OCI-LY7 (cell line): ENCODE measurements at places on chromosomes 4 and X.
A peak's percentile ranks its signal among the peaks of the same experiment; 100 is the strongest.

GRCh38 chr4:156186111-156186510, 232.4 kb upstream of the CTSO start:
- DNase-seq, result no peak

DNA sequence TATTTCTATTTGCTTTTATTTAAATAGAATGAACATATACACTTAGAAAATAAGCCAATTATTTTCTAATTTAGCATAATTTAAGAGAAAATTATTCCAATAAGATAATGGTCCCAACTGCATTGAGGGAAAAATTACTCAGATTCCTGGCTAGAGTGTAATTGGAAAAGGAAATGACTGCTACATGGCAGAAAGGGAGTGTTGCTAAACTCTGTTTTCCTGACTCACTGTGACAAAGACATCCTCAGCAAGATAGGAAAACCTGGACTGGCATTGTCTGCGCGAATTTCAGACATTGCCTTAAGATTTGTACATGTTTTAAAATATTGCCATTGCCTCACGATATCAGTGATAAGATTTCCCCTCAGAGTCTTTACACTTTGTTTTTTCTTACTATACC, 8.2 kb downstream of the TNIP3 start:
- no peak for DNase-seq

DNA sequence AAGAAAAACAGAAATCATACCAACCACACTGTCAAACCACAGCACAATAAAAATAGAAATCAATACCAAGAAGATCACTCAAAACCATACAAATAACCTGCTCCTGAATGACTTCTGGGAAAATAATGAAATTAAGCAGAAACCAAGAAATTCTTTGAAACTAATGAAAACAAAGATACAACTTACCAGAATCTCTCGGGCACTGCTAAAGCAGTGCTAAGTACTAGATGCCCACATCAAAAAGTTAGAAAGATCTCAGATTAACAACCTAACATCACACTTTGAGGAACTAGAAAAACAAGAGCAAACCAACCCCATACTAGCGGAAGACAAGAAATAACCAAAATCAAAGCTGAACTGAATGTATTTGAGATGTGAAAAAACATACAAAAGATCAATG, 33.2 kb downstream of the AWAT2 start:
- no peak for DNase-seq

- no peak for DNase-seq
Measured at GRCh38 chrX:136476501-136476900, 11.2 kb upstream of the BRS3 start.

DNA sequence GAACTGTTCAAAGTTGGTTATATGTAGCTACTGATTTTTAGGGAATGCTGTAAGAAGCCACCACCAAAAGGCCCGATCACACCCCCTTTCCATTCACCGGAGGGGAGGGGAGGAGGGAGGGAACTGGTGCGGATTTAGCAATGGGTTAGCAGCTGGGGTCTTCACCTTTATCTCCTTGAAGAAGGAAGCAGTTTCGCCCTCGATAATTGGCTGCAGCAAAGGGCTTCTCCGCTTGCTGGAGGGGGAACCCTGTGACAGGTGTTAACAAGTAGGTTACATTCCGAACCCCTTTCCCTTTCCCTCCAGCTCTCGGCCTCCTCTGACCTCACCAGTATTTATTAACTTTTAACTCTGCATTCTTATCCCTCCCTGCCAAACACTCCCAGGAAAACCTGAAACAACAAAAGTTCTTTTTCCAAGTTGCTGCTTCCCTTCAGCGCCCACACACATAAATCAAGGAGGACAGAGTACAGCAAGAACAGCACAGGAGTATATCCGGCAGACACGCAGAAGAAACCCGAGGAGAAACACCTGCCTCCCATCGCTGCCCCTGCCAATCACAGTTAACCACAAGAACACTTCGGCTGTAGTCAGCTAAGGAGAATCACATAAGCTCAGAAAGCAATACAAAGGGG, 39.8 kb upstream of the NAP1L5 start:
- no peak for DNase-seq

DNA sequence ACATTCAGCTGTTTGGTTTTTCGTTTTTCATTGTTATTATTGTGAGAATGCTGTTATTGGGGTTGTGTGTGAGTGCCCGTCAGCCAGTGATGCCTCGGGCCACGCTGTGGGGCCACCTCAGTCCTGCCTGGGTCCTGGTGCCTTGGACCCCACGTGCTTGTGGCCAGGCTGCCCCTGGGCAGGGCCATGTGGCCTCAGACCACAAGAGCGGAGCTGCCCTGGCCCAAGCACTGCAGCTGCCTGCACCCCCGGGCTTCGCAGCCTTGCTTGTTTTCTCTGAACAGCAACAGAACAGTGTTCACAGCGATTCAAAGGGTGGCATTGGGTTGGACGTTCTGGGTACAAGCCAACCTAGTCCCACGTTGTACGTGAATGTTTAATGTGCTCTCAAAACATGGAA, 56.9 kb downstream of the CPLX1 start:
- DNase-seq, result no peak

DNA sequence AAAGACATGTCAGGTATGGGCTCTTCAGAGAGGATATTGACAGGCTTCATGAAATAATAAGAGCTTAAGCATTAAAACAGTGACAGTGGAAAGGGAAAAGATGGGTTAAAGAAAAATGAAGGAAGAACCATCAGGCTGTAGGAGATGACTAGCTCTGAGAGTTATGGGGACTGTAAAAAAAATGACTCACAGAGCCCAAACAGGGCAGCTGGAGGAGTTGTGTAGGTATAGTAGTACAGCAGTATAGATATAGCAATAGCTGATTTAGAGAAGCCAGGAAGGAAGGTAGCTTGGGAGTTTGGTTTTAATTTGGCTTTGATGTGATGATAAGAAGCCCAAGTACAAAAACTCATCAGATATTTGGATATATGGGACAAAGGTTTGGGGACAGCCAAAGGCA, 66.6 kb downstream of the FREM3 start:
- no peak for DNase-seq

- no peak for DNase-seq
Measured at GRCh38 chr4:169258141-169258540, 12.6 kb downstream of the SH3RF1 start.

DNA sequence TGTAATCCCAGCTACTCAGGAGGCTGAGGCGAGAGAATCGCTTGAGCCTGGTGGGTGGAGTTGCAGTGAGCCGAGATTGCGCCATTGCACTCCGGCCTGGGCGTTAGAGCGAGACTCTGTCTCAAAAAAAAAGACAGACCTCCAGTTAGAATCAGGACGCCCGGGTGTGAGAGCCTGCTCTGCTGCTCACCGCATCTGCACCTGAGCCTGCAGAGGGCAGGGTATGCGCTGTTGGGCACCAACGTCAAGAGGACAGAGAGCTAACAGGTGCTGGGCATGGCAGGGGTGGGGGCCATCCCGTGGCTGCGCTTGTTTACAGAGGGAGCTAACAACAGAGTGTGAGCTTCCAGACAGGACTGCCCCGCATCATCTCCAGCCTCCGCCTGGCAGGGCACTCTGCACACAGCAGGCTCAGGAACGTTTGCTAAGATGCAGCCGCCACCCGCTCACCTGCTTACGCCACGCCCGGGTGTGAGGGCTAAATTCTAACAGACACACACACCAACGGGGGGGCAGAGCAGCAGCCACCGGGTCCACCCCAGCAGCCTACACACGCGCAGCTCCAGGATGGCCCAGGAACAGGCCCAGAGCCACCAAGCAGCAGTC, 50.0 kb upstream of the CPLX1 start:
- DNase-seq, result no peak

- peak; percentile 35 for DNase-seq
Measured at GRCh38 chrX:130109429-130110378, 593 bp downstream of the ELF4 start.

GRCh38 chr4:7156328-7156727, 36.0 kb upstream of the SORCS2 start:
- DNase-seq, result no peak

- no peak for DNase-seq
Measured at GRCh38 chr4:86543560-86544309, 50.4 kb upstream of the PTPN13 start.

DNA sequence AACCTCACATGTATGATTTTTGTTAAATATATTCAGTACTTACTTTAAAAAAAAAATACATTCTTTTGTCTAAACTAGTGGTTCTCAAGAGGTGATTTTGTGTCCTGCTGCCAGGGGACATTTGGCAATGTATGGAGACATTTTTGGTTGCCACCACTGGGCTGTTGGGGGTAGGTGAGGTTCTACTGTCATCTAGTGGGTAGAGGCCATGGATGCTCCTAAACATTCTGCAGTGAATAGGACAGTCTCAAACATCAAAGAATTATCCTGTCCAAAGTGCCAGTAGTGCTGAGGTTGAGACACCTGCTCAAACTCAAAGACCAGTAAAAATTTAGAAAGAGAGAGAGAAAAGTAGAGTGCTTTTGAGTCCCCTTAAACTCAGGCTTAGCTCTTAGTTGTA, 32.9 kb upstream of the PGM2 start:
- peak; percentile 39 for DNase-seq

DNA sequence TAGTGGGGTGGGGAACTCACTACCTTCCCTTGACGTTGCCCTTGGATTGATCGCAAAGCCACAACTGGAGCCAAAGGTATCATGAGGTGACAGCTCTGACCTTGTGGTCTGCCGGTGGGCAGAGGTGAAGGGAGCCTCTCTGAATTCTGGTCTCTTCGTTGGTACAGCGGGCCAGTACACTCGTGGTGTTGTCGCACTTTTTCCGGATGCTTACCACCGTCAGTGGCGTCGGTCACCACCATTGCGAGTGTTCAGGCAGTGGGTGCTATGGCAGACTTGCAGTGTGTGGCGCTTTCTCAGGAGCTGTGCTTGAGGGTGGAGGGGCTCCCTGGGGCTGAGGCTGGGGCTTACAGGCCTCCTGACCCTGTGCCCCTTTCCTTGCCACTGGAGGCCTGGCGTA, 5.2 kb upstream of the GRPEL1 start:
- no peak for DNase-seq

DNA sequence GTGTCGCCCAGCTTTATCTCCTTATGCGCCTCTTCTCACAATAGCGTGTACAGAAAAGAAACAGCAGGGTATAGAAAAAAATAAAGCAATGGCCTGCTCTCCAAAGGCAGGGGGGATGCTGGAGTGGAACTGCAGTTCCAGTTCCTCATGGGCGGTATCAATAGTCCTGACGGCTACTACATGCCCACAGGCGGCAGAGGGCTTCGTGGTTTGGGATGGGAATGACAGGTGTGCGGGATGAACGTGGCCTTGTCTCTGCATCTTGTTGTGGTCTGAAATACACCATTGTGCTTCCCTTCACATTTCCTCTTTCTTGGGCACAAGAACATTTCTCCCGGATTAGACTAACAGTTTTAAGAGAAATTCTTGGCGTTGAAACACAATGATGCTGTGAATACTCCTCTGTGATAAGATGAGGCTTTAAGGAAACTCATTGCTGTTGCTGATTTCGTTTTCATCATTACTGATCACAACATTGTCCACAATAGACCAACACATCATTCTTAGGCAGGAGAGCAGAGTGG, 124.1 kb upstream of the IGFBP7 start:
- no peak for DNase-seq

DNA sequence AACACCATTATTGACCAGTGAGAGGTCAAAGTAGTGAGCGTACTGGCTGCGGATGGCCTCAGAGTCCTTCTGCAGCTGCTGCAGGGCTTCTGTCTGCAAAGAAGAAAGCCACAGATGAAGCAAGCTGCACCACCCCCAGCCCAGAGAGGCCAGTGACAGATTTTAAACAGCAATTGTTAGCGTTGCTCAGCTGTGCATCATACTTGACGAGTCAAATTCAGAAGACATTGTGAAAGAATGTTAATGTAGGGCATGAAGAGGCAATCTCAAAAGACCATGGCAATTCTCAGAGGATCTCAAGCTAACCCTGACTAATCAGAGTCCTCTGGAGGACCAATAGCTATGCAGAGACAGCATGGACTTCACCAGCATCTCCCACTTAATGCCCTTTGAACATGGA, 16.6 kb downstream of the DKC1 start:
- DNase-seq, result no peak

- DNase-seq, result peak; percentile 11
Measured at GRCh38 chr4:88697588-88698329, at the start of gene NAP1L5. TSS of gene NAP1L5 (minus strand) at chr4:88697829. CDS start at chr4:88697754, 75 bp downstream.

- no peak for DNase-seq
Measured at GRCh38 chrX:142095651-142096245, 109.3 kb downstream of the MAGEC2 start.

GRCh38 chr4:115366390-115366789, 253.0 kb upstream of the NDST4 start:
- DNase-seq, result no peak

DNA sequence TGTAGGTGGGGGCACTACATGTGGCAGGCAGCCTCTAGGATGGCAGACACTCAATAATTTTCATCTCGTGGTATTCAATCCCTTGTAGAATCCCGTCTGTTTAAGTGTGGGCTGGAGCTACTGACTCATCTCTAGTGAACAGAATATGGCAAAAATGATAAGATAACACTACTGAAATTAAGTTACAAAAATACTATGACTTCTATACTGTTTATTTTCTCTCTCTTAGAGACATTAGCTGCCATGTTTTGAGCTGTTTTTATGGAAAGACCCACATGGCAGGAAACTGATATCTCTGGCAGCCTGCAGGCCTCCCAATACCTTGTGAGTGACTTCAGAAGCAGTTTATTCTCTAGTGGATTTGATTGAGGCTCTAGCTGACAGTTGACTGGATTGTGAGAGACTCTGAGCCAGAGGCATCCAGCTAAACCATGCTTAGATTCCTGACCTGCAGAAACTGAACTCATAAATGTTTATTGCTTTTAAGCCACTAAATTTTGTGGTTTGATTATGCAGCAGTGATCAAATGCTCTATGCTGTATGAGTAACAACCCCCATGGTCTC, 298.8 kb upstream of the CTSO start:
- DNase-seq, result no peak

DNA sequence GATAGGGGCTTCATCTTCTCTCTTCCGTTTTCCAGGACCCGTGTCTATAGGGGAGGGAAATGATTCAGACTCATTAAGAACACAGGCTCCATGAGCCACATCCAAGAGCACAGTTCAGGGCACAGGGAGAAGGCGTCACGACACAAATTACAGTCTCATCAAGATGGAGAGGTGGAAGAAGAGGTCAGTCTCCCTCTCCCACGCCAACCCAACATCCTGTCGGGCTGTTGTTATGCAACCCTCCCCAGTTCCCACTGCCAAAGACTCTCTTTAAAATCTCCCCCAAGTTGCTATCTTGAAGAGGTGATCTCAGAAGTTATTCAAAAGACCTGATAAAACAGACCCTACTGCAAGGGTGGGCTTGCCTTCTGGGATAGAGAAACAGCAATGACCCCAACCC, 12.6 kb downstream of the ZMYM3 start:
- DNase-seq, result no peak

- DNase-seq, result no peak
Measured at GRCh38 chrX:9738151-9738550, 27.5 kb downstream of the GPR143 start.

GRCh38 chr4:92299152-92299551, 4.6 kb upstream of the GRID2 start:
- DNase-seq, result no peak

DNA sequence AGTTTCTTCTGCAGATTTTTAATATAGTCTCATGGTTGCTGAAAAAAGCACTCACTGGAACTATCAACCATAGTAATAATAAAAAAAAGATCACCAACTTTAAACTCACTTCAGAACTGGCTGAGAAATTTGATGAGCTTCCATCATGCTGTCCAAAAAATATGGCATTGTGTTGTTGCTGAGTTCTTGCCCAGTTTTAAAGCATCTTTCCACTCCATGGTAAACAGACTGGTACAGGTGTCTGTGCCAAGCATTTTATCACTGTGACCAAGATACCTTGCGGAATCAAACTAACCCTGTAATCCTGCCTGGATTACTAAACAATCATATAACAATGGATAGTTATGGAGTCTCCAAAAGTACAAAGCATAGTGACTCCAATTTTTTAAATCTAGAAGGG, 360.3 kb upstream of the NOCT start:
- no peak for DNase-seq

GRCh38 chr4:42067264-42067663, 76.9 kb downstream of the SLC30A9 start:
- no peak for DNase-seq
